ENCODE measurements at places on chromosomes 7 and 10. TPM values are rescaled to one million over a fixed set of nuclear protein-coding genes. Genes with fewer than 3 reads are reported as not detected.

- DNase-seq = no peak
These were observed 902.5 kb downstream of the PCDH15 start for GRCh38 chr10:53898532-53898931.

GRCh38 chr7:158759749-158760444 is 55.3 kb upstream of the NCAPG2 start:
- no peak for DNase-seq

DNA sequence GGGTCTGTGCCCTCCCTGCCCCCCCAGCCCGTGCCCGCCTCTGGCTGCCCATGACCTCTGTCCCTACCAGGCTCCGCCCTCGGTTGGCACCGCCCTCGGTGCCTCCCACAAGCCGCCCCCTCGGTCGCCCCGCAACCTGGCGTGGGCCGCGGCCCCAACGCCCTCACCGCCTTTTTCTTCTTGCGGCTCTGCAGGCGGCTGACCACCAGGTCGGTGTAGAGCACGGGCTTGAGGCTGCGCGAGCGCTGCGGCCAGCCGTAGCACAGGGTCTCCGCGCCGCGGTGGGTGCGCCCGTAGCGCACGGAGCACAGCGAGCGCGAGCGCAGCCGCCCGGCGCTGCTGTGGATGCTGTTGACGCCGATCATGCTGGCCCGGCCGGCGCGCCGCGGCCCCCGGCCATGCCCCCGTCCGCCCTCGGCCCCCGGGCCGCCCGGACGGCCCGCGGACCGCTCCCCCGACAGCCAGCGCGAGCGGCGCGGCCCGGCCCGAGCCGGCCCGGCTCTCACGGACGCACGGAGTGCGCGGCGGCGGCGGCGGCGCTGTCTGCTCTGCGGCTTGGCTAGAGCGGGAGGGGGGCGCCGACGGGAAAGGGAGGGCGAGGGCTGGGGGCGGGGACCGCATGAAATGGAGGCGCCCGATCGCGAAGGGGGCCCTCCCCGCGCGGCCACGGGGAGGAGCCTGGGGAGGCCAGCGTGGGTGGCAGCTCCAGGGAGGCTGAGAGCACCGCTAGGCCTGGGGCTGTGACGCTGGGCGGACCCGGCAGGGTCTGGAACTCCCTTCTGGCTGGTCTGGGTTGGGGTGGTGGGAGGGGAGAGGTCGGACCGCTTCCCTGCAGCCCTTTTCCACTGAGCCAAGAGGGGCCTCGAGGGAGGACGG is 9.6 kb downstream of the PSD start:
- peak; percentile 32 for DNase-seq

The TEX36 gene
- not detected for polyA plus RNA-seq

The AUTS2 gene
- polyA plus RNA-seq = 54.7 TPM

The PRLHR gene
- polyA plus RNA-seq = not detected

The PPP2R2D gene
- polyA plus RNA-seq = 31.1 TPM

The TUBAL3 gene
- polyA plus RNA-seq = 0.14 TPM

Data from muscle of back (tissue), 13 donors.